ENCODE measurements at places on chromosomes 12 and 14.

DNA sequence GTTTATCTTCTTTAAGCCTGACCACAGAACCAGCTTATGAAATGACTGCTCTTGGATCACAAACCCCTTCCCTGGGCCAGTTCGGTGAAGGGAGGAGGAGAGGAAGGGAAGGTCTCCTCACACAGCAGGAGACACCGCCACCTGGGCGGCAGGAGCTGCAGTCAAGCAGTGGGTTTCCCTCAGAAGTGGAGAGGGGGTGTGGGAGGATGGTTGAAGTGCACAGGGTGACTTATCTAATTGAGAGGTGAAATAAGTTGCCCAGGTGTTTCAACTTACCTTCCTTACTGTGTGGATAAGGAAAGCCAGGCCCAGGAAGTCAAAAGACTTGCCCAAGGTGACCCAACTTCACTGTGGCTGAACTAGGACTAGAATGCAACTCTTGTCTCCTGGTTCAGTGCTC lies 106.8 kb downstream of the EGLN3 start:
- no peak for DNase-seq

- DNase-seq, result no peak
Measured at GRCh38 chr14:99512110-99512449, 30.9 kb downstream of the CCNK start.

DNA sequence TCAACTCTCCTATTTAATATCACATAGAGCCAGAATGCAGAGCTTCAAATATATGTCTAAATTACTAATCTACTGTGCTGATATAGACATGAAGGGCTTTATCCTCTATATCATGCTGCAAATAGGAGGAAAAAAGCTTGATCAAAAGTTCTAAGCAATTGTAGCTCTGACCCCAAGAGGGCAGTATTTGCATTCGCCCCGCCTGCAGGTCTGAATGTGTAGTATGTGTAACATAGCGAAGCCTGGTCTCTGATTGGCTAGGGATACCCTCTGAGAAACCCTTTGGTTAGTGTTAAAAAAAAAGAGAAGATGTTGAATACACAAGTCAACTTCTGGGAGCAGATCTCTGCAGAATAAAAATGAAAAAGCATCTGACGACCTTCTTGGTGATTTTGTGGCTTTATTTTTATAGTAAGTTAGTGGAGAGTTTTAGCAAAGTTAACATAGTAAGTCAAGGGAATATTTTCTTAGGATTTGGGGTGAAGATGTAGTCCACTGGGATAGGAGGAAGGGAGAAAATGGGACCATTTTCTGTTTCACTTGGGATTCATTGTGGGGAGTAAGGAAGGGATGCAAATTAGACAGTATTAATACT lies 151.6 kb upstream of the OR4E1 start:
- peak; percentile 34 for DNase-seq

DNA sequence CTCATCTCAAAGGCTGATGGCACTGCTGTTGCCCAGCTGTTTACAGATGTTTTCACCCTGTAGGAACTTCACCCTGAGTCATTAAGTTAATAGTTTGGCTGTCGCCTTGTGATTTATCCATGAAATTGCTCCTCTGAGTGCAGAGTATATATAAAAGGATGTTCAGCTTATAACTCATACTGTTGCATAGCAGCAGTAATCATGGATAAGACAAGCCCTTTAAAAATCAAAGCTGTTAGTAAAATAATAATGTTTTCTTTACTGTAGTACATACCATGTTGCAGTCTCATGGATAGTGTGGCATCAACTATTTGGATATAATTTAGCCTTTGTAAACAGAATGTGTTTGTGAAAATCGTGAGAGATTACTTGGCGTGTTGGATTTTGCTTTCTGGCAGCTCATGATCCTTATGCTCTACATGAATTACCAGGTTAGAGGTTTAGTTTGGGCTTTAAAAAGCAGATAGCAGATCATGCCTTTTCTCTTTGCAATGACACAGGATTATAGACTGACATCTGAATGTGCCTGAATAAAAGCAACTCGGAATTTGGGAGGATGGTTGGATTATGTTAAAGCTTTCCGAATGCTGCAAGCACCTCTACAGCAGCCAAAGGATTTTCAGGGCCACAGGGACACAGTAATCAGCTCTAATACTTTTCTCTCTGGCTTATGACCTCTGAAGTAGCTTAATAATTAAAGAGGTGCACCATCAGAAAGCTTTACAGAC lies 279.7 kb upstream of the ATP2B1 start:
- DNase-seq, result no peak

- no peak for DNase-seq
Measured at GRCh38 chr12:71958056-71958455, 19.4 kb downstream of the TPH2 start.

- DNase-seq, result no peak
Measured at GRCh38 chr12:114954511-114955055, 270.6 kb upstream of the TBX3 start.

- no peak for DNase-seq
Measured at GRCh38 chr14:29548948-29549370, 378.7 kb downstream of the PRKD1 start.

GRCh38 chr14:85002846-85003245 lies 527.1 kb upstream of the FLRT2 start:
- no peak for DNase-seq

DNA sequence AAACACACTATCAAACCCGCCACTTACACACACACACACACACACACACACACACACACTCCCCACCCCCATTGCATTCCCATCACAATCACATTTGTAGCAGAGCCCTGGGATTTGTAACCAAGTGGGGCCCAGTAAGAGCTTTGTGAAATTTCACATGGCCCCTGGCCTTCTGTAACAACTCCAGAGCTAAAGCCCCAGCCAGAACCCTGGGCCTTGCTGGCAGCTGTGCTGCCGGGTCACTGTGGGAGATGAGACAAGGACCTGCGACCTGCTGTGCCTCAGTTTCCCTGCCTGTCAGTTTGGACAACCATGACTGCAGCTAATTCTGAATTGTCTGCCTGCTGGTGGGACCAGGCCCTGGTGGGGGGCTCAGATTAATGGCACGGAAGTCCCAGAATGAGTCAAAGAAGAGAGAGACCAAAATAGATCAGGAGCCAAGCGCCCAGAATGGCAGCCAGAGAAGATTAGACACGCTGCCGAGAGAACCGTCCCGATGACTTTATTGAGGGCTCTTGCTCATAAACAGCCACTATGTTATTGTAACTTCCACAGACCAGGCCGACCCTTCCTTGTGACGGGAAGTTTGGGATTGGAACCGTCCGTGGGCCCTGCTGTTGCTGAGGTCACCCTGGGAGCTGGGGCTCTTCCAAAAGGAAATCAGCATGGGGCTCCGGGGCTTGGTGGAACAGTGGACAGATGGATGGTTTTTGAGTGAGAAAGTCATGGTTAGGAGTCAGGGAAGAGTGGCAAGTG lies 123.1 kb downstream of the ZFP36L1 start:
- DNase-seq, result no peak

DNA sequence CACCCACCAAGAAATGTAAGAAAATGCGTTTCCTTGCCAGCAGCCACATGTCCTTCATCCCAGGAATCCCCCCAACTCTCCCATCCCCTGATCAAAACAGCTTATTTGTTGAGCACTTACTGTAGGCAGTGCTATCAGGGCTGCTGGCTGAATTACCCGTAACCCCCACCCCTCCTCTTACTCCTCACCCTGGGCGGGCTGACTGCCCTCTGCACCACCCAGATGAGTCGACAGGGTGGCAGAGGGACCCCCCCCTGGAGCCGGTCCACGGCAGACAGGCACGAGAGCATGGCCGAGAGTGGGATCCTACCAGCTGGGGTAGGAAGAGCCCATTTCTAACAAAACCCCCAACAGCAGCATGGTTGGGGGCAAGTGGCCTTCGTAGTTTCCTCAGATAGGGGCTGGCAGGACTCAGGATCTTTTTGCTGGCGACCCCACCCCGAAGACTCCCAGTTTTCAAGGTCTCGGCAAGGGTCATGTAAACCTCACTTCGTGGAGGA lies 1.1 kb upstream of the RHOF start:
- DNase-seq, result no peak

All from activated CD4-positive, alpha-beta T cell treated with anti-CD3 and anti-CD28 coated beads for 4 hours (primary cell).